ENCODE measurements at places on chromosomes 13 and 19. TPM values are rescaled to one million over a fixed set of nuclear protein-coding genes. Genes with fewer than 3 reads are reported as not detected.

GRCh38 chr13:32845952-32846950 lies 170.0 kb upstream of the KL start:
- H3K27ac ChIP-seq: no peak overlapping the region
- no peak overlapping the region for H3K4me3 ChIP-seq
- DNase-seq: no peak

DNA sequence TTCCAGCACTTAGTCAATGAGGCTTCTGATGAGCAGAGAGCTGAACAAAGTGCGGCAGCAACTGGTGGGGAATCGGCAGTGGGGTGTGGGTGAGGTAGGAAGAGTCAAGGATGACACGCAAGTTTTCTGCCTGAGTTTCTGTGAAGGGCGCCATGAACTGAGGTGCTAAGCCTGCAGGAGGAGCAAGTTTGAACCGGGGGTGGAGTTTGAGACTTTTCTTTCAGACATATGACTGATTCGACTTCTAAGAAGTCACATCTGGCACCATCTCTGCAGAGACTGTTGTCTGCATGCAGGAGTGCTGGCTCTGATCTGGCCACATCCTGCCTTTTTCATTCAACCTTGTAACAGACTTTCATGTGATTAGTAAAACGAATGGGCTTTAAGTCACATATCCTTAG lies 14.8 kb upstream of the GPI start:
- H3K27me3 ChIP-seq: no peaks in the 10 kb centered on the region
- peak; percentile 80 for DNase-seq
- peak overlapping the region; percentile 94 for H3K27ac ChIP-seq
- peaks cover 33% of the 10 kb centered on the region for H3K4me1 ChIP-seq

DNA sequence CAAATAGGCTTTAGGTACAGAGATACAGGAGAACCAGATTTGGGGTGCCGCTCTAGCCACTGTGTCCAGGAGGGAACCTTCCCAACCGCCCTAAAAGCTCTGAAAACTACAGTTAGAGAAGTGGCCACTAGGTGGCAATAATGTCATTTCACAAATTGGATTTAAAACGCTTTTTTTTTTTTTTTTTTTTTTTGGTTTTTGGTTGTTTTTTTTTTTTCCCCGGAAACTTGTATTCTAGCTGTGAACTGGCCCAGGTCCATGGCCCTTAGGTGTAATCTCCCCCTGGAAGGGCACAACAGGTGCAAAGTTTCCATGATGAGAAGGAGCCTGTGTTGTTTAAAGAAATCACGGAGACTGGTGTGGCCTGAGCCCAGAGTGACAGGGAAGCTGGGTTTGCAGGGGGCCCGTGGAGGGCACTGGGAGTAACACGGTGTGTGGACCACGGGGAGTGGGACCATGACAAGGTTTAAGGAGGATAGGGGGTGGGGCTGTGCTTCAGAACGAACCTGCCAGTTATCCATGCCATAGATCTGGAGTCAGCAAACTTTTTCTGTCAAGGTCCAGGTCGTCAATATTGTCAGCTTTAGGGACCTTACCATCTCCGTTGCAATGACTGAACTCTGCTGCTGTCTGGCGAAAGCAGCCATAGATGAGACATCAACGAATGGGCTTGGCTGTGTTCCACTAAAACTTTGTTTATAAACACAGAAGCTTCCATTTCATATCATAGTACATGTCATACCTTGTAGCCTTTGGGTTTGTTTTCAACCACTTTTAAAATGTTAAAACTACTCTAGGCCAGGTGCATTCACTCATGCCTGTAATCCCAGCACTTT lies 10.1 kb downstream of the OR1I1 start:
- peaks cover 4% of the 10 kb centered on the region for H3K4me1 ChIP-seq
- H3K36me3 ChIP-seq: no peaks in the 10 kb centered on the region
- peaks cover 2% of the 10 kb centered on the region for H3K27me3 ChIP-seq
- H3K27ac ChIP-seq: no peak overlapping the region
- DNase-seq: peak; percentile 67
- no peak overlapping the region for H3K4me3 ChIP-seq

GRCh38 chr19:13022859-13023636 lies 27.8 kb downstream of the NFIX start:
- peaks cover 34% of the 10 kb centered on the region for H3K27me3 ChIP-seq
- peak; percentile 12 for DNase-seq
- H3K36me3 ChIP-seq: peaks cover 4% of the 10 kb centered on the region
- H3K27ac ChIP-seq: no peak overlapping the region
- peak overlapping the region; percentile 58 for H3K4me3 ChIP-seq
- H3K4me1 ChIP-seq: peaks cover 17% of the 10 kb centered on the region

- H3K4me1 ChIP-seq: no peaks in the 10 kb centered on the region
- no peak overlapping the region for H3K27ac ChIP-seq
- DNase-seq: no peak
- H3K27me3 ChIP-seq: peaks cover 7% of the 10 kb centered on the region
Observed at GRCh38 chr13:95603887-95604555, 40.5 kb downstream of the DZIP1 start.

SLC1A6 gene
- polyA plus RNA-seq: not detected

TRAPPC2B gene
- polyA plus RNA-seq: 33.6 TPM

- H3K36me3 ChIP-seq: peaks cover 3% of the 10 kb centered on the region
- H3K4me3 ChIP-seq: no peak overlapping the region
- H3K4me1 ChIP-seq: peaks cover 11% of the 10 kb centered on the region
- no peak for DNase-seq
- H3K27me3 ChIP-seq: peaks cover 5% of the 10 kb centered on the region
- no peak overlapping the region for H3K27ac ChIP-seq
Observed at GRCh38 chr19:18577365-18577914, 5.8 kb downstream of the UBA52 start.

- peaks cover 4% of the 10 kb centered on the region for H3K36me3 ChIP-seq
- DNase-seq: no peak
- H3K27me3 ChIP-seq: no peaks in the 10 kb centered on the region
- H3K4me1 ChIP-seq: no peaks in the 10 kb centered on the region
- no peak overlapping the region for H3K4me3 ChIP-seq
Observed at GRCh38 chr13:58712191-58712590, 1080.6 kb downstream of the PCDH17 start.

- no peaks in the 10 kb centered on the region for H3K36me3 ChIP-seq
- peaks cover 5% of the 10 kb centered on the region for H3K27me3 ChIP-seq
- no peak overlapping the region for H3K4me3 ChIP-seq
- DNase-seq: no peak
Observed at GRCh38 chr13:114212158-114212495, 22.6 kb upstream of the CDC16 start.

PRKACA gene
- polyA plus RNA-seq: 1.4 TPM

PSENEN gene
- 127 TPM for polyA plus RNA-seq

DNA sequence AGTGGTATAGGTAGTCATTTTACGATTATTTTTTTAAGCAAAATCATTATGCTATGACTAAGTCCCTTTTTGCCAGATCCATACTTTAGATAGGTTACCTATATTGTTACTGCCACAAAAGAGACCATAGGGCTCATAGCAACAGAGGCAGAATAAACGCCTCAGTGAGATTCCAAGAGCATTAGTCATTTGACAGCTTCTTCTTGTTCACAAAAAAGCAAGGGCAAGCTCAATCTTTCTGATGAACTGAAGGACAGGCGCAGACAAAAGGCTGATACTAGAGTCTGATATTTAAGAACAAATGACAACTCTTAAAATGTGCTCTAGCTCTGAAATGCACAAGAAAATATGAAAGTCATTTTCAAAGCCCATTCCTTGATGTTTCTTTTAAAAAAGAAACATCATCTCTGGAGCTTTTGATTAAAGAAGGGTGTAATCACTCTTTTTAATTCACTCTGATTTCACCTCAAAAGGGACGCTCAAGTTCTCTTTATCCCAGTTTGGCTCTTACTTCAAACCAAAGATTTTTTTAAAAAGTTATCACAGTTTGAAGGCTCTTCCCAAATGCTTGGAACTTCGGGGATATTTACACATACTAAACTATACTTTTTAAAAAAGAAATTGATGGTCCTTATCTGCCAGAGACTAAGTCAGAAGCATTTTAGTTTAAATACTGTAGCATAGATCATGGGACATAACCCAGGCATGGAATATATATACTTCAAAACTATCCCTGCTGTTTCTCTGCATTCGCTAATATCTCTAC lies 187.2 kb downstream of the EFNB2 start:
- no peak overlapping the region for H3K4me3 ChIP-seq
- no peak for DNase-seq
- H3K4me1 ChIP-seq: no peaks in the 10 kb centered on the region
- no peaks in the 10 kb centered on the region for H3K36me3 ChIP-seq
- H3K27ac ChIP-seq: no peak overlapping the region
- H3K27me3 ChIP-seq: peaks cover 5% of the 10 kb centered on the region

GRCh38 chr13:21837841-21838551 lies 167.1 kb downstream of the FGF9 start:
- H3K27me3 ChIP-seq: no peaks in the 10 kb centered on the region
- no peak overlapping the region for H3K4me3 ChIP-seq
- H3K36me3 ChIP-seq: no peaks in the 10 kb centered on the region
- no peak for DNase-seq
- no peak overlapping the region for H3K27ac ChIP-seq

UGGT2 gene
- polyA plus RNA-seq: 0.86 TPM

FGF9 gene
- polyA plus RNA-seq: 0.26 TPM

KIR2DL3 gene
- polyA plus RNA-seq: 38.6 TPM

FAM98C gene
- polyA plus RNA-seq: 15.7 TPM

- DNase-seq: no peak
- peaks cover 18% of the 10 kb centered on the region for H3K4me1 ChIP-seq
- peaks cover 3% of the 10 kb centered on the region for H3K27me3 ChIP-seq
- no peaks in the 10 kb centered on the region for H3K36me3 ChIP-seq
- H3K27ac ChIP-seq: no peak overlapping the region
Observed at GRCh38 chr13:113854238-113855011, 9.5 kb downstream of the GAS6 start.

DNA sequence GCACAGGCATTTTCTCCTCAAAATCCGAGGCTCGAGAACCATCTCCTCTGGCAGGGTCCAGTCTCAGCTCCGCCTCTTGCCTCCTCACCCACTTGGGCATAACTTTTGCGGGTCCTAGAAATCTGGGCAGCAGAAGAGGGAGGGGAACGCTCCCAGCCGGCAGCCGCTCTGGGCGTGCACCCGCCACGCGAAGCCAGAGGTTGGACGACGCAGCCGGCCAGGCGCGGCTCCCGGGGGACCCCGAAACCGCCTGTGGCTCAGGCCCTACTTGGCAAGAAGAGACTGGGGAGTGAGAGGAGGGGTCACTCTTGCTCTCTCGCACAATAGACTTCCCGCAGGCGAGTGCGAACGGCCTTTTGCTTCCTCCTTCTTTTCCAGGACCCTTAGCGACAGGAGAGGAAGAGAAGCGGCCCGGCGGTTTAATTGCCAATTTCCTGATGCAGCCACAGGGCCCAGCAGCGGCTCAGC lies 6.0 kb upstream of the SOX1 start:
- DNase-seq: no peak
- peaks cover 28% of the 10 kb centered on the region for H3K27me3 ChIP-seq
- H3K36me3 ChIP-seq: peaks cover 5% of the 10 kb centered on the region
- H3K4me3 ChIP-seq: no peak overlapping the region

- H3K4me3 ChIP-seq: no peak overlapping the region
- H3K4me1 ChIP-seq: no peaks in the 10 kb centered on the region
- DNase-seq: no peak
- H3K27ac ChIP-seq: no peak overlapping the region
- H3K27me3 ChIP-seq: peaks cover 5% of the 10 kb centered on the region
- no peaks in the 10 kb centered on the region for H3K36me3 ChIP-seq
Observed at GRCh38 chr13:110347535-110348308, 40.6 kb downstream of the COL4A2 start.

GRCh38 chr13:79267560-79267959 lies 138.5 kb downstream of the RBM26 start:
- no peak for DNase-seq
- no peak overlapping the region for H3K4me3 ChIP-seq
- no peak overlapping the region for H3K27ac ChIP-seq
- H3K4me1 ChIP-seq: no peaks in the 10 kb centered on the region
- no peaks in the 10 kb centered on the region for H3K36me3 ChIP-seq

GJA3 gene
- polyA plus RNA-seq: not detected

DNA sequence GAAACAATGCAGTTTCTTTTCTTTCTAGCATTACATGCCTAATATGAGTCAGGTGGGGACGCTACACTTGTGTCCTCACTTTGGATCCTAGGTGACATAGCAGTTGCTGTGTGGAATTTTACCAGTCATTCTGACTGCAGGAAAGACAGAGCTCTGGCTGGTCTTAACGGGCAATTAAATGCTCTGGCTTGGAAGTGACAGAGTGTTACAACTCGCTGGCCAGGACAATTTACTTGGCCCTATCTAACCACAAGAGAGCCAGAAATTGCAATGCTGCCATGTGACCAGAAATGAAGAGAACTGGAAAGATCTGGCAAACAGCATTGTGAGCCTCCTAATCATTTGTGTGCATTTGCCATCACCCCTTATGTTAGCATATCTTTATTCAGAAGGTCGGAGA lies 351.1 kb downstream of the DCT start:
- H3K36me3 ChIP-seq: no peaks in the 10 kb centered on the region
- H3K4me1 ChIP-seq: no peaks in the 10 kb centered on the region
- no peak for DNase-seq
- H3K27me3 ChIP-seq: peaks cover 2% of the 10 kb centered on the region
- no peak overlapping the region for H3K4me3 ChIP-seq

CNN1 gene
- polyA plus RNA-seq: not detected

ERICH4 gene
- not detected for polyA plus RNA-seq

SIGLEC14 gene
- 0.12 TPM for polyA plus RNA-seq

DNA sequence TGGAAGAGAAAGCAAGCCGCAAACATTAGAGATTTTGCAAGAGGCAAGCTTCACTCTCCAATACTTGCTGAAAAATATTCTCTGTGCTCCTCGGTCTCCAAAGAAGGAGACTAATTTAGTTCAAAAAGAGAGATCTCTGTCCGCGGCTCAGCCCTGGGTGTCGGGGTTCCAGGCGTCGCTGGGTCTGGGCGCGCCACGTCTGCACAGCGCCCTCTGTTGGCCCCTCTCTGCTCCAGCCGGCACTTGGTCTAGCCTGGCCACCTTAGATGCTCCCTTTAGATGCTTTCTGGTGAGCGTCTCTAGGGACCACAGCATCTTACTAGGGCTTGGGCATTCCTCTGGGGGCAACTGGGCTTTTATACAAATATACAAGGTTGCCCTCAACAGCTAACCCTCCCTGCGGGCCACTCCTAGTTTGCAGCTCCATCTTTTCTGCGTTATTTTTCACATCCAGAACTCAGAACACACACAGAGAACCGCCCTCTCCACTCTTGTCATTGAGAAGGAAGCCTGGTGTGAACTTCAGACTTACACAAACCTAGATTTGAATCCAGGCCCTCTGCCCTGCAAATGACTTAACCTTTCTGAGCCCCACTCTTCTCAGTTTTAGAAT lies 78.3 kb downstream of the CYSLTR2 start:
- peak; percentile 33 for DNase-seq
- H3K27me3 ChIP-seq: peaks cover 1% of the 10 kb centered on the region
- H3K4me1 ChIP-seq: peaks cover 10% of the 10 kb centered on the region
- no peaks in the 10 kb centered on the region for H3K36me3 ChIP-seq
- H3K4me3 ChIP-seq: peak overlapping the region; percentile 78
- H3K27ac ChIP-seq: no peak overlapping the region

FFAR1 gene
- polyA plus RNA-seq: not detected

DNA sequence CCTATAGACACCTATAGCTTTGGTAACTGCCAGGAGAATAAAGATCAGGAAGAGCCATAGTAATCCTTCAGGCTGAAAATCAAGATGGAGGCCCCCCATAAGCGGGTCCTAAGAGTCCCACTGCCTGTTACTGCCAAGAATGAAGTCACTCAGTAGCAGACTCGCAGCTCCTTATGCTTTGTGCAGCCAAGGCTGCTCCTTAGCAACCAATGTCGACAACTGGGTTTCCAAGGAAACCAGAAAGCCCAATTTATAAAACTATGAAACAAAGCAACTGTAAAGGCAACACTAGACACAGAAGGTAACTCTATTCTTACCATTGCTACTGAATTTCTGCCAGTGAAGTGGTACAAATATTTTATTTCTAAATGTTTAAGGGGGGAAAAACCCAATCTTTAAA lies 56.5 kb downstream of the DCLK1 start:
- no peaks in the 10 kb centered on the region for H3K4me1 ChIP-seq
- H3K4me3 ChIP-seq: no peak overlapping the region
- no peaks in the 10 kb centered on the region for H3K36me3 ChIP-seq

COL4A2 gene
- not detected for polyA plus RNA-seq

Measured in immature natural killer cell (primary cell).